ENCODE measurements at places on chromosomes 7 and 10.
A peak's percentile ranks its signal among the peaks of the same experiment; 100 is the strongest.

- DNase-seq = no peak
Observed at GRCh38 chr10:6207658-6208057, 4.9 kb downstream of the PFKFB3 start.

DNA sequence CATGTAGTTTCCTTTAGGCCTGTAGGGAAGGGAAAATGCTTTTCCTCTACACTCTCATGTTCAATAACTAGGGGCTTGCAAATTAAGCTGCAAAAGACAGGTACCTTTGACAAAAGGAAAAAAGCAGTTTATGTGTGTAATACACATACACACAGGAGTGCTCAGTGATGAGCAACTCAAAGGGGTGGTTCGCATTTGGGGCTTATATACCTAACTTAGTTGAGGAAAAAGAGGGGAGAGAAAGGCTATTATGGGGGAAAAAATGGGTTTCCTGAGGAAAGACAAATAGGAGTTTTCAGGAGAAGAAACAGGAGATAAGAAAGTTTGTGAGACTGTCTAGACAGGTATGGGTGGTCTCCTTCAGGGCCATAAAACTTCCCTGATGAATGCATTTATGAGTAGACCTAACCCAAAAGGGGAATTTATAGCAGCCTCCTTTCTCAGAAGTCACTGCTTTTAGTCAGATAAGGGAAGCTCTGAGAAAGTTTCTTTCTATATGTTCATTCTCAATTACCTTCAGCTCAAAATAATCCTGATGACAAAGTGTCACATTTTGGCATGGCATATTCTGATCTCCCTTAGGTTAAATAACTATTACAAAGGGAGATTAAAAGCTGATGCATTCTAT, 55.2 kb upstream of the EZH2 start:
- no peak for DNase-seq

DNA sequence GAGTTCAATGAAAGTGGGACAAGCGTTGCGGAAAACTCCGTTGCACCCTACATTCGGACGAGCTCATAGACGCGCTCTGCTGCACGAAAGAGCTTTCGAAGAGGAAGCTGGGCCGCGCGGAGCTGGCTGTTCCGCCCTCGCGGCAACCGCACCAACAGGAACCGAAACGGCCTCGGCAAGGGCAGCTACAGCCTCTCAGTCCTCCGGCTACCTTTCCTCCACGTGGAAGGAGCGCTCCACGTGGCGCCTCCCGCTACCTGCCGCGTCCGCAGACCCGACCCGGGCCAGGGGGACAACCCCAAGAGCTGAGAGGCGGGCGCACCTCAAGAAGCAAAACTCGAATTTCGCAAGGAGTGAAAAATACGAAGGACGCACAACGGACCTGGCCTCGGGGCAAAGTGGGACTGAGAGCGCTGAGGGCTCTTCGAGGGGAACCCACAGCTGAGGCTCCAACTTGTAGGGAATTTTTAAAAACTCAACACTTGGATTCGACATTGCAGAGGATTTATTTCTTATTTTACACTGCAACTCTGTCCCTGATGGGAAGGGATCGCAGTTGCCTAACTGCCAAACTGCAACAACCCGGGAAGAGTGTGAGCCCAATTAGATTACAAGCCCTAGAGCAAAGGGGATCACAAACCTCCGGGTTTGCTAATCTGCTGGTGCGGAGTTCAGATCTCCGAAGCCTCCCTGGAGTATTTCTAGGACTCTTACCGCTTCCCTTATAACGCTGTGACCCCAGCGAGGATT, 1.4 kb downstream of the HPSE2 start:
- DNase-seq = no peak

- no peak for DNase-seq
Observed at GRCh38 chr7:2953099-2953498, 90.6 kb downstream of the CARD11 start.

DNA sequence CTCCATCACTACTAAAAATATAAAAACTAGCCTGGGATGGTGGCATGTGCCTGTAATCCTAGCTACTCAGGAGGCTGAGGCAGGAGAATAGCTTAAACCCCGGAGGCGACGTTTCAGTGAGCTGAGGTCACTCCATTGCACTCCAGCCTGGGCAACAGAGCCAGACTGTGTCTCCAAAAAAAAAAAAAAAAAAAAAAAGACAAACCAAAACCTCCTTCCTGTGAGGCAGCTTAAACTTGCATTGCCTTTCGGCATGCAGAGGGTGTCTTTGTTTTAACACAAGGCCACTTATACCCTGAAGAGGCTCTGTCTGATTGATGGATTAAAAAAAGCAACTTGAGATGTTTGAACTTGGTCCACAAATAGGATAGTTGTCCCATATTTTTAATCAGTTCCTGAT, 128.4 kb upstream of the RSU1 start:
- no peak for DNase-seq

GRCh38 chr10:62614389-62615157, 189.9 kb upstream of the ADO start:
- peak; percentile 30 for DNase-seq

- DNase-seq = no peak
Observed at GRCh38 chr10:6050801-6051445, 11.2 kb downstream of the IL2RA start.

DNA sequence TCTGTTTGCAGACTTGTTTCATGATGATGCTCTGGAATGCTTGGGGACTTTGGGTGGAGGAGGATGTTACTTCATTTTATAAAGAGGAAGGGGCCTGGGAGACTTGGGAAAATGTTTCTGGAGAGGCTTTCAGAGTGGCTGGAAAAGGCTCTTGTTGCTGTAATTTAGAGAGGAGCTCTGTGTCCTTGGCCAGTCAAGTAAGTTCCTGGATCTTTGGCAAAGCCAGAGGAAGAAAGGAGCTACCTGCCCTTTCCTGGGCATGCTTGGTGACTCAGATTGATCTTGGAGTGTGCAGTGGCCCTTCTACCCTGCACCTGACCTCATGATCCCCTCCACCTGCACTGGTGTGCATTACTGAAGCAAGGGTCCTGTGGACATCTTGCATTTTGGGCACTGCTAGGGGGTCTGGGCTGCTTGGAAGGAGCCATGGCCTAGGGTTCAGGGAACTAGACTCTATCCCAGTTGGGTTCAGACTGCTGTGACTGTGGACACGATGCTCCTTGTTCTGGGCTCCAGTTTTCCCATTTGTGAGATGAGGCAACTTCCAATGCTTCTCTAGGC, 56.1 kb downstream of the ADCYAP1R1 start:
- no peak for DNase-seq

- no peak for DNase-seq
Observed at GRCh38 chr10:95560278-95561176, 644 bp downstream of the SORBS1 start.

- no peak for DNase-seq
Observed at GRCh38 chr10:116098411-116099022, 174.5 kb downstream of the GFRA1 start.

- peak; percentile 66 for DNase-seq
Observed at GRCh38 chr7:79317728-79318127, 135.7 kb downstream of the MAGI2 start.

GRCh38 chr10:27319752-27320431, 79.3 kb upstream of the ACBD5 start:
- no peak for DNase-seq

DNA sequence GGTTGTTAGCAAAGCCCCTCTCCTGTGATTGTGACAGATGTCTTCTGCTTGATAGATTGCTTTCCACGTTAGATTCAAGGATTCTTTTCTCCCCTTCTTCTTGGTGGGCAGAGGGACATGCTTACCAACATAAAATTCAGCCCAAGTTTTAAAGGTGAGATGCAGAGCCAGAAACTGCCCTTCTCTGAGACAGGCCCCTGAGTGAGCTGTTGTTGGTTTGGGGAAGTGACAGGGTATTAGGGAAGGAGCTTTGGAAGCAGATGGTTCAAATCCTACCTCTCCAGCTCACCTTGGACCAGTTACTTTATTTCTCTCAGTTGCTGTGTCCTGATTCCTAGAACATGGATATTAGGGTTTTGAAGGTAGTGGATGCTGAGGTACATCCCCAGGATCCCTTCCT, 53.0 kb downstream of the SORCS3 start:
- DNase-seq = no peak

- DNase-seq = no peak
Observed at GRCh38 chr10:8260645-8261044, 206.2 kb downstream of the GATA3 start.

DNA sequence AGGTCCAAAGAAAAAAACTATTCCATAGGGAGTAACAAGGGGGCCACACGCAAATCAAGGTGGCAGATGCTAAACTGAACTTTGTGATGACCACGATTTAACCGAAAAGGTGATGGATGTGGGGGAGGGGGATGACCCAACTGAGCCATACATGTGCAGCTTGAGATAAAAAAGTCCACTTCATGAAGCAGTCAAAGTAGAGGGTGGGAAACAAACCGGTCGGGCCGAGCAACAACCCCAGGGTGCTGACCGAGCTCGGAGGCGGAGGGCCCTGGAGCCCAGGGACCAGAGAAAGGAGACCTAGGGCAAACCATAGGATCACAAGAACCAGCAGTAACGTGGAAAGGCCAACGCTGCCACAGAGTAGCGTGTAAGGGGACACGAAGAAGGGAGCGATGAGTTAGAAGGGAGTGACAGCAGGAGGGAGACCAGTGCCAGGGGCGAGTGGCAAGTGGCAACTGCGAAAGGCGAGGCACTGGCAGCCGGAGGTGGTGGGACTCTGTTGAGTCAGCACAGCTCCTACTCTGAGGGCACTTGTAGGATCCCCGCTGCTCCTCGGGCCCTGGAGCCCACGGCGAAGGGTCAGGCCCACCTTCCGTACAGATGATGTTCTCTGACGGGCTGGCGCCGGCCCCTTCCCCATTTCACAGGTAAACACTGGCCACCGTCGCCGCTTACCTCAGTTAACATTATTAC, 540 bp downstream of the SNX13 start:
- DNase-seq = no peak

DNA sequence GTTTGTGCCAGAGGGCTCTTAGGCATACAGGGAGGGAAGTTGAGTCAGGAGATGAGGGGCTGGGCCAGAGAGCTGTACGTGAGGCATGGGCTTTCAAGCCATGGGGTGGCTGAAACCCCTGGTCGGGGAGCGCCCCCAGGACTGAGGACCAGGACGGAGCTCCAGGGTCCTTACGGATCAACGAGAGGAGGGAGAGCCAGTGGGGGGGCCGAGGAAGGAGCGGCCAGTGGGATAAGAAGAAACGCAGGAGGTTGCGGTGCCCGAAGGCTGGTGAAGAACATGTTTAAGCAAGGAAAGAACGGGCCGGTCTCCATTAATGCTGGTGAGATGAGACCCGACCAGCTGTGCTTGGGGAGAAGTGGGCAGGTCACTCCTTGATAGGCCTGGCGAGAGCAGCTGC, 43.6 kb upstream of the BHLHA15 start:
- DNase-seq = no peak

DNA sequence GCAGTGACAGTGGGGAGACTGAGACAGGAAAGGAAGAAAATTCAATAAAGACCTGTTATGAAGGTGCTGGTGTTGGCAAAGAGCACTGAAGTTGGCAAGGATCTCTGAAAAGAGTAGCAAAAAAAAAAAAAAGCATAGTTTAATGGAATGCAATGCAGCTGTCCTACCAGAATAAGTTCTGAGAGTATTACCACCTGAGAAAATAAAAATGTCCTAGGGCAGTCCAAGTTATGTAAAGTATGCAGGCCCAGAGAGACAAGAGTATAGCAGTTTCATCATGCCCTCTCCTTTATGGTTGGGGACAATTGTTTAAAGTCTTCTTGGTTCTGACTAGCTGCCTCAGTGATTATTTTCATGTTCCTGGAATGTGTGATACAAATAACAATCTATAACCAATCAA, 1092.8 kb downstream of the SORCS3 start:
- DNase-seq = no peak

DNA sequence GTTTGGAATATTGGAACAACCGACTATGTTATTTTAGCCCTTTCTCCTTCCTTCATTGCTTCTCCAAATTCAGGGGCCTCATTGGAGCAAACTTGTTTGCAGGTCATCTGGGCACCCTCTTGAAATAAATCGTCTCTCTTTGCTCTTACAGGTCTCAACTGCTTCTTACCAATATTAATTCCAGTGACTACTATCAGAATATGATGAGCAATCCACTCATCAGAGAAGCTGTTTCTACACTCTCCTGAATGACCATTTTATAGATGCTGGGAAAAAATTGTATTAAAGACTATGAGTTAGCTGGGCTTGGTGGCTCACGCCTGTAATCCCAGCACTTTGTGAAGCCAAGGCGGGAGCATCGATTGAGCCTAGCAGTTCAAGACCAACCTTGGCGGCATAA, 12.5 kb upstream of the HNRNPF start:
- DNase-seq = no peak

DNA sequence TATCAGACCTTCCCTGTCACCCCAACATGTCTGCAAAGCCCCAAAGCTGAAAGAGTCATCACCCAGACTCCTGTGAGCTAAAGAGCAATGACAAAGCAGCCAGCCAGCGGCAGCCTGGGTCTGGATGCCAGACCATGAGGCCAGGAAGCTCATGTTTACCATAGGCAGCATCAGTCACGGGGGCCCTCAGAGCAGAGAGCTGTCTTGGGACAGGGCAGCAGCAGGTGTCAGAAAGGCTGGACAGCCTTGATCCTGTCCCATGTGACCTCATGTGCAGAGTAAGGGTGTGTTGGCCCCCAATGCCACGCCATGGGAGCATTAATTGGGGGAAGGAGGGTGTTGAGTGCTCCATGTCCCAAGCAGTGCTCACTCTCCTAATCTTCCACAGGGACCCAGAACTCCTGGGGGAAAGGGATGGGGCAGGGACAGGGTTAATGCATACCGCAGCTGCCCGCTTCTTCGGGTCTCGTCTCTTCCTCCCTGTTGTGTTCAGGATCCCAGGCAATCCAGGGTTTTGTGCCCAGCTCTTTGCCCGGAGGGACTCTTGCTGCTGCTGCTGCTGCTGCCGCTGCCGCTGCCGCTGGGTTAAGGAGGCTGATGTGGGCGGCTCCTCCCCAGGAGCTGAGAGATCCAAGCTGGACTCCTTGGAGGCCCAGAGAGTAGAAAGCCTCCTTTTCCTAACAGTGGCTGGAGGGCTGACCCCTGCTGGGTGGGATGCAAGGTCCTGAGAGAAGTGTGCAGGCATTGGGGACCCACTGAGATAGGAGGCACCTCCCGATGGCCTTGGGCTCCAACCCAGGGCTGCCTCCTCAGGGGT, 7.1 kb downstream of the CCDC201 start:
- DNase-seq = no peak

DNA sequence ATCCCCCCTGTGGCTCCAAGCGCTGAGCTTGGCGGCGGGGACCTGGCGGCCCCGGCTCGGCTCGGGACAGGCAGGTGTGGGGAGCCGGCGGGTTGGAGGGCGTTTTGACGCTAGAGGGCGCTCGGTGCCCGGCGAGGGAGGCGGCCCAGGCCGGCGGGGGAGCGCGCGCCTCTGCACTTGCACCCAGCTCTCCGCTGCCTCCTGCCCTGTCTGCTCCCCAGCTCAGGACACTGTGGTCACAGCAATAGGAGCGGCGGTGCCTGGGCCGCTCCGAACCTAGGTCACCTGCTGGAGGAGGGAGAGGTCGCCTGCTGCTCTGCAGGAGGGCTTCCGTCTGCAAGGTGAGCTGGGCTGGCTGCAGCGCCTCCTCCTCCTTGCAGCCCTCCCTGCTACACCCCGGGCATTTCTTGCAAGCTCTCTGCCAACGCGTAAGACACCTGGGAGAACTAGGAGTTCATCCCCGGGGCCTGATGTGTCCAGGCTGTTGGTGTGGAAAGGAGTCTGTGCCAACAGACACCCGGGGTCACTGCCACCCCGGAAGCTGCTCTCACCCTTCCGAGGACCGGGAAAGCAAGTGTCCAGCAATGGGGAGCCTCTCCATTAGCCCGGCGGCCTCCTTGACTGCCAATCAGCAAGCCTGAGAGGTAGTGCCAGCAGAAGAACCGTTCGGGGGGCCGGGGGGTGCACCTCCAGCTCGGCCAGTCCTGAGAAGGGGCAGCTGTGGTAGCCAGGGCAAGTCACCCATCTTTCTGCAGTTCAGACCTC, 620.4 kb downstream of the GALNT17 start:
- no peak for DNase-seq

GRCh38 chr7:2644562-2645273, 12.9 kb downstream of the TTYH3 start:
- DNase-seq = no peak
